ENCODE measurements at places on chromosomes 3 and 15.

DNA sequence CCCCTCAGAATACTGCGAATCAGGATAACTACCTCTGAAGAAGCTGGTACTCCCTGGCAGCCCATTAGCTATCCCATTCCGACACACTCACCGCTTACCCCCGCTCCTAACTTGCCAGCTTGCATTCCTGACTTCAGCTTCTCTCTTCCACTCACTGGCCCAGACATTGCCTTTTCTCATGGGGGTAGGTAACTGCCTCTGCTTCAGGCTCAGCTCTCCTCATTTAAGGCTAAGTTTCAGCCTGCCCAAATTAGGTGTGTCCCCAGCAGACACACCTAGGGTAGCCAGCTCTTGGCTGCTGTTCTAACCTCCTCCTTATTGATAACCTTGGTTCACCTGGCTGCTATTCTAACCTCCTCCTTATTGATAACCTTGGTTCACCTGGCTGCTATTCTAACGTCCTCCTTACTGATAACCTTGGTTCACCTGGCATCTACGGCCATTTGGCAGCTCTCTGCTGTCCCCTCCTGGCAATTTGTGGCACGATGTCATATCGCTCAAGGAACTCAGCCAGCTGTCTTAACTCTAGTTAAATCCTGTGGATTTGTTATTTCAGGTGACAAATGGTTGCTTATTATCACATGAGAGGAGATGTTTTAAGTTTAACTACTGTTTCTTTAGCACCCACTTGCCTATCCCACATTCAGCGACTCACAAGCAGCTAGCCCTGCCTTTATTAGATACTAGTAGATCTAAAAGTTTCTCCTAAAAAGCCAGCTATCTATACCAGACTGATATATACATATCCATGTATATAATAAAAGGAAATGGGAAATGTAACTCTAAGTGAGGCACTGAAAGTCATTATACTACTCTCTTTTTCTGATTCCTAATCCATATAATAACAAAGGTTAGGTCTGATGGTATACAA lies 106.5 kb upstream of the ACP3 start:
- DNase-seq, result no peak

DNA sequence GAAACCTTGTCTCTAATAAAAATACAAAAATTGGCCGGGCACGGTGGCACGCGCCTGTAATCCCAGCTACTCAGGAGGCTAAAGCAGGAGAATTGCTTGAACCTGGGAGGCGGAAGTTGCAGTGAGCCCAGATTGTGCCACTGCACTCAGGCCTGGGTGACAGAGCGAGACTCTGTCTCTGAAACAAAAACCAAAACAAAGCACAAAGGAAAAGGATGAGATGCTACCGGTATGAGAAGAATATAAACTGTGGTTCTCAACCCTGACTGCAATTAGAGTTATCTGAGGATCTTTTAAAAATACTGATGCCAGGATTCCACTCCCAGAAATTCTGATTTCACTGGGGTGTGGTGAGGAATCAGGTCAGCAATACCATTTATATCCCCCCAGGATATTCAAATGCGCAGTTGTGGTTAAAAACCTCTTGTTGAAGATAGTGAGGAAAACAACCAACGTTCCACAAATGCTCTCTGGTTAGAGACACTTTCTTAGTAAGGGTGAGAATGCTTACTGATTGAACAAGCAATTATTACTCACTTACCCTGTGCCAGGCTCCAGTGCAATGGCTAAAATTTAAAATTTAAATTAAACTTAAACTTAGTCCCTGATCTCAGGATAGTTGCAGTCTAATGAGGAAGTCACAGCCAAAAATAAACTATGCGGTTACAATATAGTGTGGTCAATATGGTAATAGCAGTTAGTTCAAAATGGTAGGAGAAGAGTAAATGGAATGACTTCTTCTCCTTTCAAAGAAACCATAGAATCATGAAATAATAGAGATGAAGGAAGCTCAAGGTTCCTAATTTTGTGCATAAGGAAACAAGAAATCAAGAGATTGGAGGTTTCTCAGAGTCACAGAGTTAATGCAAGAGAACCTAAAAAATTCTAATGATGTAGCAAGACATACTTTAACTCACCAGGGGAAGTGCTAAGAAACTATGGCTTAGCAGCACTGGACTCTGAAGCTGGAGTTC lies 109.5 kb downstream of the SSR3 start:
- no peak for DNase-seq

GRCh38 chr3:98027085-98027446 lies 8.0 kb downstream of the GABRR3 start:
- no peak for DNase-seq

- no peak for DNase-seq
These were observed 77.2 kb downstream of the IL1RAP start for GRCh38 chr3:190591080-190591479.

- DNase-seq, result peak; percentile 11
These were observed 21.0 kb downstream of the STXBP5L start for GRCh38 chr3:120928991-120929390.
